ENCODE measurements at places on chromosomes 7 and 10.

DNA sequence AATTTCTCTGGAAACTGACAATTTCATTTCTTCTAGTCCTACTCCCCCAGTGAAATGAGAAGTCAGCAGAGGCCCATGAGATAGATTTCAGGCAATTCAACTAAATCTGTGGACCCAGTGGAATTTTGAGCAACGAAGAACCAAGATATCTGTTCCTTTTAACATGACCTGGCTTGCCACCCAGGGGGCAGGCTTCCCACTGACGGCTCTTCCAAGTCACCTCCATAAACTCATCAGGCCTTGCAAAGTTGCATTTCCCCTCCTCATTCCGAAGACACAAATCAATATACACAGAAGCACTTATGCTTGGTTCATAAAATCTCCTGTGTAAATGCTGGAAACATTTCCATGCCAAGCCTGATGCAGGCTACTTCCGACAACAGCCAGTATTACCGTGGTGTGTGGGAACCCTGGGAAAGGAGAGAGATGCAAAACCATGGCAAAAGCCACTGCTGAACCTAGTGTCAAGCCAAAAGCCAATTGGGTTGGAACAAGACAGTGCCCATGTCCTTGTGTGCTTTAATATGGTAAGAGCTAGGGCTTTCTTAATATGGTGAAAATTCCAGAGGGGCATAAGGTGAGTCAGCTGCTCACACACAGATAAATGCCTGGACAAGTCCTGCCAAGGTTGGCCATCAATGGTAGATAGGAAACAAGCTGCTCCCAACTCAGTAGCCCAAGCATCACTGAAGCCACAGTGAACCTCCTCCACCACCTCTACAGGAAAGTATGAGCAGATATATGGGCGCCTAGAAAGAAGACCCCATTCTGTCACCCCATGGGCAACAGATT is 1.6 kb downstream of the FRMD4A start:
- DNase-seq = no peak

GRCh38 chr7:3980300-3980643 is 679.2 kb downstream of the SDK1 start:
- no peak for DNase-seq

DNA sequence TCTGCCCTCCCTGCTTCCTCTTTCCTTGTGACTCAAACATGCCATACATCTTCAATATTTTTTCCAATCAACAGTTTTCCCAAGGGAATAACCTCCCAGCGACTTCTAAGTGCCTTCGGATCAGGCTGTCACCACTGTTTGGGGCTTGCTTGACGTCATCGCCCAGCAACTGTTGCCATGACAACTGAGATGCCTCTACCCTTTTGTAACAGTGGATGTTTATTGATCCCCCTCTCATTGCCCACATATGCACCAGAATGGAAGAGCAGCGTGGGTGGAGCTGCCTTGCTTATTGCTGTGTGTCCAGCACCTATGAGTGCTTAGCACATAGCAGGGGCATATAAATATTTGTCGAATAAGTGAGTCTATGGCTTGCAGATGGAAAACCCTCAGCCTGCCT is 14.4 kb downstream of the FFAR4 start:
- no peak for DNase-seq

DNA sequence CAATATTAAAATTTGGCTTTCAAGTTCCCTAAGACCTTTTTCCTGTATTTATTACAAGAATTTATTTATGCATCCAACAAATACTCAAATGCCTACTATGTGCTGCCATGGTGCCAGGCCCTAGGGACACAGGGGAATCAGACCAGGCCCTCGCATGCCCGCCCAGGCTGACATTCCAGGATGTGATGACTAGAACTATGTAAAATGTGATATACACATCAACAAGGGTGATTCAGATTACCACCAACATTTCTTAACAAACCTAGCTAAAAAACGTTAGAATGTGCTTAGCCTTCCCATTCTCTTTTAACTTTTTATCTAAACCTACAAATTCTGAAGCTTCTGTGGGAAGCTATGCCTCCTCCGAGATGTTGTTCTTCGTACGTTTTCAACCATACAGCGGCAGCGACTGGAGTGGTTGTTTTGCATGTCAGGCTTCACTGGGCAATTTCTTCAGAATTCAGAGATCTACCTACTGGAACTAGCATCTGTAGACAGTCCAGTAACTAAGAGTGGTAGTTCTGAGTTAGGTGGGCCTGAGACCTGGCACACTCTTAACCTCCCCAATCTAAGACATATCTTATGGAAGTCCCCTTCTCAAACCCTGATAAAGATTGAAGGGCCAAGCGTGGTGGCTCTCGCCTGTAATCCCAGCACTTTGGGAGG is 22.1 kb downstream of the GNA12 start:
- no peak for DNase-seq

GRCh38 chr10:5291501-5292195 is 73.1 kb upstream of the UCN3 start:
- DNase-seq = no peak

DNA sequence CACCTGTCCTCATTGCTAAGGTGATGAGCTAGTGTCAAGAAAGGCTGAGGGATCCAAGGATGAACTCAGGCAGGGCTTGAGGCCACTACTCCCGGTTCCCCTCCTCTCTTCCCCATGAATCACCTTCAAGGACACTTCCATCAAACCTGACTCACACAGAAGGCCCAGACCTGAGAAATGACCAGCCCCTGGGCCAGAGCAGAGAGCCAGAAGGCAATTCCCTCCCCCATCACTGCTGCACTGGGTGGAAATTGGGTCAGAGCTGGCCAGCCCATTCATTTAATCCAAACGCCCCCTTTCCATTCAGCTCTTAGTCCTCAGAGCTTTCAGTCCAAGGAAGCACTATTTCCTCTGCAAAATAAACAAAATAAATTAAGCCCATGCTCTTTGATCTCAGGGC is 182.0 kb downstream of the KCNMA1 start:
- DNase-seq = no peak
